ENCODE measurements at places on chromosomes 16 and 17.

GRCh38 chr17:43601280-43602039 lies 55.3 kb upstream of the ETV4 start:
- no peak for DNase-seq

- no peak for DNase-seq
These were observed 399.7 kb downstream of the XYLT1 start for GRCh38 chr16:17070882-17071592.

GRCh38 chr17:29003289-29003688 lies 2.5 kb downstream of the SEZ6 start:
- DNase-seq = no peak

GRCh38 chr17:8237175-8237574 lies 10.7 kb downstream of the CTC1 start:
- DNase-seq = no peak

- no peak for DNase-seq
These were observed 6.9 kb downstream of the SLC26A11 start for GRCh38 chr17:80227156-80227555.

DNA sequence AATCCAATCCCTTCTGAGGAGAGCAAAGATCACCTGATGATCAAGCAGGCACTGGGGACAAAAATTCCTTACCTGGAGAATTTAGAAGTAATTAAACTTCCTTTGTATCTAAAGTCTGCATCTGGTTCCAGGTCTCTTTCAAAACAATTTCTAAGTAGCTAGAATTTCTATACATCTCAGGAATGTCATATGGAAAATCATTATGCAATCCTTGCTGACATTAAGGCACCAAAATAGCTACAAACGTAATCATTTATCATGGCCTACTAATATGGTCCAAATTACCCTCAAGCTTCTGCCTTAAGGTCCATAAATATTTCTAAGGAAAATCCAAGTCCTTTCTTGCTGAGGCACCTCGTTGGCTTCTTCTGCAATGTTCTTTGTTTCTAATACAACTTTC lies 32.9 kb upstream of the YPEL2 start:
- no peak for DNase-seq

- no peak for DNase-seq
These were observed 25.4 kb downstream of the PCTP start for GRCh38 chr17:55776271-55776670.

DNA sequence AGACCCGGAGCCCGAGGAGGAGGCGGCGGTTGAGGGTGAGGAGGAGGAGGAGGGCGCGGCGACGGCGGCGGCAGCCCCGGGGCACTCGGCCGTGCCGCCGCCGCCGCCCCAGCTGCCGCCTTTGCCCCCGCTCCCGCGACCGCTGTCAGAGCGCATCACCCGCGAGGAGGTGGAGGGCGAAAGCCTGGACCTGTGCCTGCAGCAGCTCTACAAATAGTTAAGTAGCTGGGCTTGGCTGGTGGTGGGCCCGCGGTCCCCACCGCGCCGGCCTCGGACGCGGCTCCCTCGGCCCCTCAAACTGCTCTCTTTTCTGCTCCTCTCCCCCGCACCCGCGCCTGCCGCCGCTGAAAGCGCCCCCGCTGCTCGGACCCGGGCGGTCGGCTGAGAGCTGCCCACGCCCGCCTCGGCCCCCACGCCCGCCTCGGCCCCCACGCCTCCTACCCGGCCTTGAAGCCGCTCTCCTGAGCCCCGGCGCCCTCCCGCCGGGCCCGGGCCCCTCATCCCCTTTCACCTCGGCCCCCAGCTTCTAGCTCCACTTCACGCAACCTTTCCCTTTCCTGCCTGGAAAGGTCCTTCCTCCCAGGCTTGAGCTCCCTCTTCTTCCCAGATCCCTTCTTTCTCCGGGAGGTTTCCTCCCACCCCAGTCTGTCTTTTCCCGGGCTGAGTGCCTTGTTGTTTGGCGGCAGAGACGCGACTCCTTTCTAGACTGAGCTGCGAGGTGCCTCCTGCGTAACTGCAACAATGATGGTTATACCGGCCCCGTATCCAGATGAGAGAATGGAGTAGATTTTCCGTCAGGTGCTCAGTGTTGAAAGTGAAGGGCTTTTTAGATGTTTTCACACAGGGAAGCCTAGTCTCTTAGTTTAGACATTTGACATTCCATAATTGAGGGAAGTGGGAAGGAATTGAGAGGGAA lies 850 bp downstream of the PPM1E start:
- no peak for DNase-seq

- no peak for DNase-seq
These were observed 71.9 kb upstream of the SEC14L1 start for GRCh38 chr17:77068915-77069314.

DNA sequence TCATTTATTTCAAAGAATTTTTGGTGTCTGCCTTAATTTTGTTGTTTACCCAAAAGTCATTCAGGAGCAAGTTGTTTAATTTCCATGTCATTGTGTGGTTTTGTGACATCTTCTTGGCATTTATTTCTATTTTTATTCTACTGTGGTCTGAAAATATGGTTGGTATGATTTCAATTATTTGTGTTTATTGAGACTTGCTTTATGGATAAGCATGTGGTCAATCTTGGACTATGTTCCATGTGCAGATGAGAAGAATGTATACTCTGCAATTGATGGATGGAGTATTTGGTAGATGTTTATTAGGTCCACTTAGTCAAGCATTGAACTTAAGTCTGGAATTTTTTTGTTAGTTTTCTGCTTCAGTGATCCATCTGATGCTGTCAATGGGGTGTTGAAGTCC lies 383.0 kb downstream of the PMP22 start:
- no peak for DNase-seq

- DNase-seq = no peak
These were observed 12.1 kb downstream of the CMTM3 start for GRCh38 chr16:66616592-66616991.

GRCh38 chr17:61422116-61422799 lies 22.6 kb downstream of the TBX2 start:
- no peak for DNase-seq

GRCh38 chr16:68444056-68444657 lies 4.2 kb downstream of the SMPD3 start:
- peak; percentile 48 for DNase-seq

- DNase-seq = no peak
These were observed 30.8 kb downstream of the CYB5D2 start for GRCh38 chr17:4173781-4174180.

- peak; percentile 57 for DNase-seq
These were observed 103.8 kb downstream of the MARF1 start for GRCh38 chr16:15539197-15539596.

DNA sequence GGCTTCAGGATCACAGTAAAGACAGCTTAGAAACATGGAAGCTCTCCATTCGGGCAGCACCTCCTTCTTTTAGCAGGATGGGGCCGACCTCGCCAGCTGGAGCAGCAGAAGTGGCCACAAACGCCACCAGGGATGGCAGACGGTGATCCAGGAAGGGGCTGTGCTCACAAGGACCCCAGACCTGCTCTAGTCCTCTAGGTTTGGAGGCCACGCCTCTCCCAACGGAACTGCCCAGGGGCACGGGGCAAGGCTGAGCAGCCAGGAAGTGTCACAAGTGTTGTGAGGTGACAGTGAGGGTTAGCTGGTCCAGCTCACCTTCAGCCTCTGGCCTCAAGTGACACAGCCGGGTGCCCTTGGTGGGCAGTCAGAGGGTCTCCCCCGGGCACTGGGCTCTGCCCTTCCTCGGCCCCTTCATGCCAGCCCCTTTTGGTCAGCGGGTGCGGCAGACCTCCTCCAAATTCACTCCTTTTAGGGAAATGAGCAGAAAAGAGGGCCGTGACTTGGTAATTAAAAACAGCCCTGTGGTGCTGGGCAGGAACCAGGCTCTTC lies 20.4 kb downstream of the CEP295NL start:
- DNase-seq = no peak

- no peak for DNase-seq
These were observed 9.5 kb downstream of the HSD17B2 start for GRCh38 chr16:82044585-82044911.

DNA sequence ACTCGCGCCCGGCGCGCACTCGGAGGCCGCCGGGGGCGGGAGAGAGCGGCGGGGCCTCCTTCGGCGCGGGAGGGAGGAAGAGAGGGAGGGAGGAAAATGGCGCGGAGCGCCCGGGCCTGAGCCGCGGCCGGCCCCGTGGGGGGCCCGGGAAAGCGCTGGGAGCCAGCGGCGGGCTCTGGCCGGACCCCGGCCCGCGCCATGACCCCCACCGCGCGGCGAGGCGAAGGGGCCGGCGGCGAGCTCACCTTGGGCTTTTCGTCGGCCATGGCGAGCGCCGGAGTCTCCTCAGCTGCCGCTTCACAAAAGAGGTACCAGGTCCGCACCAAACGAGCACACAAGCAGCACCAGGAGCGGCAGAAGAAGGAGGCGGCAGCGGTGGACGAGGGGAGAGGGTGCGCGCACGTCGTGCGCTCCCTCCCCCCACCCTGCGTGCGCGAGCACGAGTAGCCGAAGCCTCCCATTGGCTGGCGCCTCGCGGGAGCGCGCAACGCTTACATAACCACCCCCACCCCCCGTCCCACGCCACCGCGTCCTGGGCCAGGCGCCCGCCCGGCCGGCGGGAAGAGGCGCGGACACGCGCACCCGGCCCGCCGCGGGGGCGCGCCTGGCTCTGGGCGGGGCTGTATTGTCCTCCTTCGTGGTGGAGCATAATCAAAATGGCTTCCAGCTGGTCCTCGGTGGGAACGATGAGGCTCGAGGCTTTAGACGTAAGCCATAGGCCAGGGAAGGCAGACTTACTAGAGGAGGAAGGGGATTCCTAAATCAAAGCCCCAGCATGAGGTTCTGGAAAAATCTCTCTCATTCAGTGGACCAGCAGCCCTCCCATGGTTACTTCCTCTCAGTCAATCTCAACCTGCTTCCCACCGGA lies at the start of gene SUMO2:
Gene SUMO2, minus strand, starts transcription at position 391 of the 868 bp plus-strand sequence. Its CDS starts 125 bp downstream, at position 266.
- DNase-seq = peak; percentile 92

DNA sequence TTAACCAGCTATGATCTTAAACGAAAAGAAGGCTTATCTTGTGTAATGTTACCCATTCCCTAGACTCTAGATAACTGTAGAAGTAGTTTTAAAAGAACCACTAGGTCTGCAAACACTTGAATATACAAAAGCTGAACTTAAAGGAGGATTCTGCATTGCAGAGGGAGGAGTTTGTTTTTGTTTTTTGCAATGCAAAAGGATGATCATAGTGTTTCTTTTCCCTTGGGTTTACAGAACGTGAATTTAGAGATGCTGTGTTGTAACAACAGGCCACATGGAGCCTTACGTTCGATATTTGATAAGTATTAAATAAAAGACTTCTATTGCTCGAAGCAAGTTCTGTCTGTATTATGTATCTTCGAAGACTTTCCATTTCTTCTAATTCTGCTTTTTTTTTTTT lies 77.6 kb downstream of the CHD9 start:
- no peak for DNase-seq

GRCh38 chr17:32588135-32588534 lies 101.3 kb downstream of the CDK5R1 start:
- DNase-seq = no peak

DNA sequence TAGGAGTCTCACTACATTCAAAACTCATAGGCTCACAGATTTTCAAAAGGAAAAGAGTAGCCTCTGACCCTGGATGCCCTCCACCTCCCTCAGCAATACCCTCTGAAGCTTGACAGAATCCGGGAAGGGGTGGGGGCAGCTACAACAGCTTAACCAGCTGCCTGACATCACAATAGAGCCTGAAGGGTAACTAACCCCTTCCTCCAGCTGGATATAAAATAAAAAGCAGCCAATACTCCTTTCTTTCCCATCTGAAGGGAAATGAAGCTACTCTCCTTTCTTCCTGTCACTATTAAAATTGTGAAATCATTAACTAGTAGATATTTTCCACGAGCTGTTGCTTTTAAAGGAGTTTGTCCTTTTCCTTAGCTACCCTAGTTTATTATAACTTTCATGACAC lies 24.0 kb downstream of the USP31 start:
- no peak for DNase-seq

- no peak for DNase-seq
These were observed 61.9 kb upstream of the CCL1 start for GRCh38 chr17:34424814-34425491.

- DNase-seq = no peak
These were observed 19.9 kb upstream of the RAB11FIP4 start for GRCh38 chr17:31371511-31372097.

- DNase-seq = peak; percentile 82
These were observed 38.2 kb downstream of the TK2 start for GRCh38 chr16:66511602-66512271.

GRCh38 chr17:42640121-42640520 lies 19.0 kb upstream of the TUBG2 start:
- no peak for DNase-seq

GRCh38 chr17:49835472-49835871 lies 12.4 kb downstream of the TAC4 start:
- DNase-seq = no peak

- DNase-seq = no peak
These were observed 25.9 kb downstream of the OGFOD1 start for GRCh38 chr16:56477096-56477878.

GRCh38 chr17:42754782-42755181 lies 6.2 kb upstream of the RAMP2 start:
- DNase-seq = no peak

- DNase-seq = no peak
These were observed 43.8 kb downstream of the SLC6A2 start for GRCh38 chr16:55699616-55700015.

GRCh38 chr16:1545044-1546040 lies 11.9 kb downstream of the TMEM204 start:
- no peak for DNase-seq

- no peak for DNase-seq
These were observed 1.6 kb downstream of the XYLT1 start for GRCh38 chr16:17469011-17469740.

DNA sequence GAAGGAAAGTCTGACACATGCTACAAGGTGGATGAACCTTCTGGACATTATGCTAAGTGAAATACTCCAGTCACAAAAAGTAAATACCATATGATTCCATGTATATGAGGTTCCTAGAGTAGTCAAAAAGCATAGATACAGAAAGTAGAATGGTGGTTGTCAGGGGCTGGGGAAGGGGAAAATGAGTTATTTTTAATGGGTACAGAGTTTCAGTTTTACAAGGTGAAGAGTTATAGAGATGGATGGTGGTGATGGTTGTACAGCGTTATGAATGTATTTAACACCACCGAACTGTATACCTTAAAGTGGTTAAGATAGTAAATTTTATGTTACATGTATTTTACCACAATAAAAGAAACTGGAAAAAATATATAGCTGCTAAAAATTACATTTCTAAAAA lies 17.9 kb downstream of the RAD51D start:
- DNase-seq = no peak

Measured in NT2/D1 (cell line).